ENCODE measurements at places on chromosomes 5 and 9.

GRCh38 chr5:154868702-154869101, 10.3 kb downstream of the CNOT8 start:
- DNase-seq = no peak

DNA sequence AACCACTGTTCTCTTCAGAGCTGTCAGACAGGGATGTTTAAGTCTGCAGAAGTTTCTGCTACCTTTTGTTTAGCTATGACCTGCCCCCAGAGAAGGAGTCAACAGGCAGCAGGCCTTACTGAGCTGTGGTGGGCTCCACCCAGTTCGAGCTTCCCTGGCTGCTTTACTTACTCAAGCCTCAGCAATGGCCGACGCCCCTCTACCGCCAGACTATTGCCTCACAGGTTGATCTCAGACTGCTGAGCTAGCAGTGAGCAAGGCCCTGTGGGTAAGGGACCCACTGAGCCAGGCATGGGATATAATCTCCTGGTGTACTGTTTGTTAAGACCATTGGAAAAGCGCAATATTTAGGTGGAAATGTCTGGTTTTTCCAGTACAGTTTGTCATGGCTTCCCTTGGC, 229.6 kb downstream of the TMEM167A start:
- no peak for DNase-seq

- no peak for DNase-seq
These were observed 438.3 kb downstream of the PRELID2 start for GRCh38 chr5:145396888-145397287.

DNA sequence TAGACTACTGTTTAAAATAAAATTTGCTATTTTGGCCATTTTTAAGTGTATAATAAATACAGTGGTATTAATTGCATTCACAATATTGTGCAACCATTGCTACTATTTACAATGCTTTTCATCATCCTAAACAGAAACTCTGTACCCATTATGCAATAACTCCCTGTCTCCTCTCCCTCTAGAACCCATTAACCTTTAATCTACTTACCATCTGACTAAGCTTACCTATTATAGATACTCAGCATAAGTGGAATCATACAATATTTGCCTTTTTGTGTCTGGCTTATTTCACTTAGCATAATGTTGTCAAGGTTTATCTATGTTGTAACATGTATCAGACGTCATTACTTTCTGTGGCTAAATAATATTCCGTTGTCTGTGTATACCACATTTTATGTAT, 25.9 kb downstream of the CD14 start:
- DNase-seq = no peak

DNA sequence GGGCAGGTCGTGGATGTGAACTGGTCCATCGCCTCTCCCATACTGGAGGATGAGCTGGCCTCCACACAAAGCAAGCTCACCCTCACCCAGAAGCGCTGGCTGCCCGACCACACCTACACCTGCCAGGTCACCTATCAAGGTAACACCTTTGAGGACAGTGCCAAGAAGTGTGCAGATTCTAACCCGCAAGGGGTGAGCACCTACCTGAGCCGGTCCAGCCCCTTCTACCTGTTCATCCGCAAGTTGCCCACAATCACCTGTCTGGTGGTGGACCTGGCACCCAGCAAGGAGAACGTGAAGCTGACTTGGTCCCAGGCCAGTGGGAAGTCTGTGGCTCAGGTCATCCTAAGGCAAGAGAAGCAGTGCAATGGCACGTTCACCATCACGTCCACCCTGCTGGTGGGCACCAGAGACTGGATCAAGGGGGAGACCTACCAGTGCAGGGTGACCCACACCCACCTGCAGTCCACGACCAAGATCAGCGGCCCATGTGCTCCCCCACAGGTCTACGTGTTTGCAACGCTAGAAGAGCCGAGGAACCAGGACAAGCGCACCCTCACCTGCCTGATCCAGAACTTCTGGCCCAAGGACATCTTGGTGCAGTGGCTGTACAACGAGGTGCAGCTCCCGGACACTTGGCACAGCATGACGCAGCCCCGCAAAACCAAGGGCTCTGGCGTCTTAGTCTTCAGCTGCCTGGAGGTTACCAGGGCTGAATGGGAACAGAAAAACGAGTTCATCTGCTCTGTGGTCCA, 71.3 kb downstream of the INSL6 start:
- no peak for DNase-seq

DNA sequence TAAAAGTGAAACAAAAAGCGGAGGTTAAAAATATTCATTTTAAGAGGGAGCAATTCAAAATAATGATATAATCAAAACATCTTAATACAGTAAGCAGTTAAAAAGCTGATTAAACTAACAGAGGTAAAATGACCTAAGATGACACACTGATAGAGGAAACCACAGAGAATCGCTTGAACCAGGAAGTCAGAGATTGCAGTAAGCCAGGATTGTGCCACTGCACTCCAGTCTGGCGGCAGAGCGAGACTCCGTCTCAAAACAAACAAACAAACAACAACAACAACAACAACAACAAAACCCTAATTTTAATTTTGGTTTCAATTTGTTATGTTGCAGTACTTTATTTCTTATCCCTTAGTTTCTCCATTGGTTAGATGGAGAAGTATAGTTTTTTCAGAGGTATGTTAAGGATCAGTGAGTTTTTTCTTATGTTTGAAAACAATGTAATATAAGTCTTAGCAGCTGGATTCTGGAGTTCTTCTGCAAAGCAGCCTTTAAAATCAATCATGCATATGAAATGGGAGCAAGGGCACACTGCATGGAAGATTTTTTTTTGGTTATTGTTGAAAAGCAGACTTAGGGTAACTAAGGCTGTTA, 58.5 kb downstream of the MLANA start:
- DNase-seq = no peak

- no peak for DNase-seq
These were observed 5.1 kb upstream of the NFIB start for GRCh38 chr9:14318934-14319580.

DNA sequence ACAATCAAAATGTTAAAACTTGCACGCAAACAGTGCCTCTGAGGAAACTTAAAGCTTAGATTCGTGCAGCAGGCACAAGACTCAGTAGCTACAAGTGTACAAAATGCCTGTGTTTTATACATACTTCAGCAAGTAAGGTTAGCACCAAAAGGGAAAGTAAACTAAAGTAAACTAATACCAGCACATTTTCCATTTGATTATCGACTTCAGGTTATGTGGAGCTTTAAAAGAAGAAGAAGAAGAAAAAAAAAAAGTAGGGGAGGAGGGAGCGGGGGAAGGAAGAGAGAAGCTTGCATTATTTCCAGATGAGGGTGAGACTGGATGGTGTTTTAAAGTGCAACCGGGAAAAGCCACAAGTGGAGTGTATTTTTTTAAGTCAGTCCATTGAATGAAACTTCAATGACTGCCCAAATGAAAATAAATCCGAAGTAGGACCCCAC, 596 bp upstream of the ADAMTS6 start:
- DNase-seq = no peak

DNA sequence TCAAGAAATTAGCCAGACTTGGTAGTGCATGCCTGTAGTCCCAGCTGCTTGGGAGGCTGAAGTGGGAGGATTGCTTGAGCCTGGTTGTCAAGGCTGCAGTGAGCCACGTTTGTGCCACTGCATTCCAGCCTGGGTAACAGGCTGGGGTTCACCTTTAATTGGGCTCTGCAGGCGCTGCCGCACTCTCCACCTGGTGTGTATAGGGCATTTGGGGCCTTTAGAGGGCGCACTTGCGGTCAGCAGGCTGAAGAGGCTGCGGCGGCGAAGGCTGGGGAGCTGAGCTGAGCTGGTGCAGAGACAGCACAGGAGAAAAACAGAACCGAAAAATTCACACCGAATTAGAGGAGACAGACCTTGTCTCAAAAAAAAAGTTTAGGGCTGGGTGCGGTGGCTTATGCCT, 31.2 kb downstream of the CDK7 start:
- DNase-seq = peak; percentile 14

DNA sequence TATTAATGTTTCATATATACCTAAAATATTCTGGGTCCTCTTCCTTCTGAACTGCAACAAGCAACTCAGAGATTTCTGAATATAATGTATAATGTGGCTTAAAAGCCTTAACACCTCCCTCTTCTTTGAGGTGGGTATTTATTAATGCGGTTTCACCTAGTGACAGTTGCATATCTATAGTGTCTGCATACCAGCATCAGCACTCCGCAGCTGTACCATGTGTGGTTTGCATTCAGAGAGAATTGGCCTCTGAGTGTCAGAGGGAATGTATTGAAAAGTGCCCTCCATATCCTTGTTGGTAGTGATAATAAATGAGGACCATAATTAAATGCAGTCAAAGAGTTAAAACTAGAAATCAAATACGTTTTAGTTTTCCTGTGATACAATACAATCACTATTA, 256.6 kb upstream of the ARRDC3 start:
- no peak for DNase-seq

- DNase-seq = no peak
These were observed 188.3 kb upstream of the MEF2C start for GRCh38 chr5:89071101-89071940.

- DNase-seq = no peak
These were observed 221.6 kb downstream of the MAT2B start for GRCh38 chr5:163727028-163727427.

GRCh38 chr5:10264604-10265003, 14.5 kb downstream of the CCT5 start:
- DNase-seq = no peak

DNA sequence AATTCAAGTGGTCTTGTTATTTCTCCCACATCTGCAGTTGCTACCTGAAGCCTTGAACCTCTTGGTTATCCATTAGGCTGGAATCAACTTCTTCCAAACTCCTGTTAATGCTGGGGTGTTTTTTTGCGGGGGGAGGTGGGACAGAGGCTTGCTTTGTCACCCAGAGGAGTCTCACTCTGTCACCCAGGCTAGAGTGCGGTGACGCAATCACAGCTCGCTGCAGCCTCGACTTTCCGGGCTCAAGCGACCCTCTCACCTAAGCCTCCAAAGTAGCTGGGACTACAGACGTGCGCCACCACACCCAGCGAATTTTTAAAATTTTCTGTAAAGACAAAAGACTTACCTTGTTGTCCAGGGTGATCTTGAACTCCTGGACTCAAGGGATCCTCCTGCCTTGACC, 4.4 kb downstream of the SCGB3A1 start:
- DNase-seq = no peak

DNA sequence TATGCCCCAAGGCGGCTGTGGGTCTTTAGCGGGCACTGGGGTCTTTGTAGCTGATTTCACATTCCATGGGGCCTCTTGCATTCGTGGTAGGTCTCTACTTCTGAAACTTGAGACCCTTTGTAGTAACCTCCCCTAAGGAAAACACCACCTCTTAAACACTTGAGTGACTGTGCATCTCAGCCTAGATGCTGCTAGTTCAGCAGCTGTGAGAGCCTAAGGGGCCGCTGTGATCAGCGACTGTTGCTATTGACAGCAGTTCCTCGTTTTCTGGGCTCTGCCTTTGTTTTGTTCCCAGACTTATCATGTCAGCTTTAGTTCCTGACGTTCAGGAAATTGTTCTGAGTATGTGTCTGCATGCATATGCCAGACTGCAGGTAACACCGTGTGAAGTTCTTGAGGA, 171.2 kb downstream of the HSPA4 start:
- no peak for DNase-seq

GRCh38 chr5:149030392-149030791, 32.5 kb downstream of the SH3TC2 start:
- DNase-seq = no peak

DNA sequence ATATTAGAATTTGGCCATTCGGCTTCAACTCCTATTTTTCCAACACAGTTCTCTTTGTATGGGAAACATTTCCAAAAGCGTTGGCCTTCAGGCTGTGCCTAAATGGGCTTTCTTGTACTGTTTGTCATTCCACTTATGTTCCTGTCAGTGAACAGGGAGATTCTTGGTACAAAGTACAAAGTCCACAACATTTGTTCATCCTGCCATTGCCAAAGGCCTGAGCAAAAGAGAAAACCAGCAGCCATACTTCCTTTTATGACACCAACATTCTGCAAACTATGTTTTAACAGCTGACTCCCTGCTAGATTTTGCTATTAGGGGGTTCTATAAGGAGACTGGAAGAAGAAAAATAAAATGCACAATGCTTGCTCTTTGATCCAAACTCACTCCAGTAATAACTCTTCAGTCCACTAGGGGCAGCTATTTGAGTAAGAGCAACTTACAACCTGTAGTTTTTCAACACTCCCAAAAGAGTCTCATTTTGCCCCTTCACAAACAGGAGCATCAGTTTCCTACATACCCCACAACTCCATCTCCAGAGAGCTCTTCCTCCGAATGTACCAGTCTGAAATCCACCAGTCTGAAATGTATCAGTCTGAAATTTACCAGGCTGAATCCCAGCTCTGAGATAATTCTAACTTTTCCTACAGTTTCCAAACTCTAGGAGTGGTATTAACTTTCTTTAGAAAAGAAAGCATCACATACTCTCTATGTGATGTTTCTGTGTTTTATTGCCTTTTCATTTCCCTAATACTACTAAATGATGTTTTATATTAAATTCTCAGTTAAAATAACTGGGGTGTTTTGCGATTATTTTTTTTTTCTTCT, 693.8 kb downstream of the DNAH5 start:
- DNase-seq = no peak

GRCh38 chr5:10120934-10121333, 128.8 kb downstream of the ATPSCKMT start:
- no peak for DNase-seq

DNA sequence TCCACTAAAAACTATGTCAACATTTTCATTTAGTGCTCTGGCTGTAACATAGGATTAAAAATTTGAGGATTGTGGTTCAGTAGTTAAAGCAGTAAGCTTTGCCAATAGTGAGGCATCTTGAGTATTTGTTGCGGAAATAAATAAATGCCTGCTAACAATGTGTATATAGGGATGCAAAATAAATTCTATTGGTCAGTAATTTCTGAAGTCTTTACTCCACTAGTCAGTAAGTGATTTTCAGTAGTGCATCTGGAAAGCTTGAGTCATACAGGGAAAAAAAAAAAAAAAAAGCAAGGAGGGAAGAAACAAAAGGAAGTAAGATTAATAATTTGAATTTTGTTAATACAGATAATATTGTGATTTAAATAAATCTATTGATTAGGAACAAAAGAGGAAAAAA, 21.0 kb downstream of the NIPBL start:
- DNase-seq = no peak

- DNase-seq = peak; percentile 56
These were observed at the start of gene FGFR4 for GRCh38 chr5:177086654-177087397. Gene FGFR4 (plus strand): TSS chr5:177086915. CDS start chr5:177089603, 2,688 bp downstream.
